Activated CD8-positive, alpha-beta memory T cell treated with anti-CD3 and anti-CD28 coated beads for 48 hours (primary cell): ENCODE measurements at places on chromosomes 1 and 21.

- no peak for DNase-seq
These were observed 115.9 kb upstream of the IVNS1ABP start for GRCh38 chr1:185432948-185433347.

DNA sequence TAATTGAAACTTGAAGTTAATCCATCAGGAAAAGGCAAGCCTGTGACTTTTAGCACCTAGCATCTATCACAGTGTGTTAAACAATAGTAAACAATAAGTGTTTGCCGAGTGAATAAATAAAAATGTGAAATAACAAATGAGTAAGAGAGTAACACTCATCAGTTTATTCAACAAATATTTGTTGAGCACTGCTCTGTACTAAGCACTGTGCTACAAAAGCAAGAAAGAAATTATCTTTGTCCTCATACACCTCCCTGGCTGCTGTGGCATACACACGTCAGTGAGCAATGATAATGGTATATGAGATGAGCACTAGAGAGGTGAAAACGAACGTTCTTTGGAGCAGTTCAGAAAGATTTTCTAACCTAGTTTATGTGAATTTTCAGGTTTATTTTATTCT lies 295.0 kb upstream of the LRRC7 start:
- no peak for DNase-seq

- DNase-seq, result no peak
These were observed 197.7 kb upstream of the DUSP10 start for GRCh38 chr1:221939607-221940006.

- no peak for DNase-seq
These were observed 50.3 kb upstream of the COA6 start for GRCh38 chr1:234322979-234323378.

- DNase-seq, result no peak
These were observed 92.4 kb downstream of the KCNJ15 start for GRCh38 chr21:38349111-38349746.

DNA sequence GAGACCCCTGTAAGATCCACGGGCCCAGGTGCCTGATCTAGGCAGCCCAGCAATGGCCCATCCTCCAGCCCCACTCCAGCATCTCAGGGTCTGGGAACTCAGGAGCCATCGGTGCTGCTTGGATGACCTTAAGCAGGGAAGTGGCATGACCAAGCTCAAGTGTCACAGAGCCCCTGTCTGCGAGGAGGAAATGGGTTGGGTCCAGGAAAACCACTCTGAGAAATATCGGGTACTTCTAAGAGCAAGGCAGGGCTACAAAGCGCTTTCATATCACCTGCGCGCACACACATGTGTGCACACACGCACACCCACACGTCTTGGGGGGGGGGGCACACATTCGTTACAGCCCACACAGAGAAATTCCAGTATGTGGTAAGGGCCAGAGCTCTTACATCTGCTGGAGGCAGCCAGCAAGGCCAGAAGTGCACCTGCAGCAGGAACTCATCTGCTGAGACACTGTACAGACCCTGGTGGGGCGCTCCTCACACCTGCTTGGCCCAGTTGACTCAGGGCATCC lies 32.6 kb upstream of the SPOCD1 start:
- no peak for DNase-seq

DNA sequence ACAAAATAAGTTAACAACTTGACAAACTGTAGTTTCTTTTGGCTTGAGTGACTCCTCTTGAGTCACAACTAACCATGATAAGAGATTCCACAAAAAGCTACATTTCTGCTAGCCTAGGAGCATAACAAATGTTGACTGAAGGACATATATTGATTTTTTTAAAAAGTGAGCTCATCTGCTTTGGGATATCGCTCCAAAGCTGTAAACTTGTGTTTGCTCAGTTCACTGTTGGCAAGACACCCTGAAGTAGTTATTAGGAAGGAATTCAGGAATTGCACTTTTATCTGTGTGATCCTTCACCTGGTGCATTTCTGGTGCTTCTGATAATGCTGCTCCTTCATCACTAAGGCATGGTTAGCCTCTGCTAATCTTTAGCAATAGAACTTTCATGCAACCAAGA lies 23.7 kb downstream of the RWDD3 start:
- no peak for DNase-seq

DNA sequence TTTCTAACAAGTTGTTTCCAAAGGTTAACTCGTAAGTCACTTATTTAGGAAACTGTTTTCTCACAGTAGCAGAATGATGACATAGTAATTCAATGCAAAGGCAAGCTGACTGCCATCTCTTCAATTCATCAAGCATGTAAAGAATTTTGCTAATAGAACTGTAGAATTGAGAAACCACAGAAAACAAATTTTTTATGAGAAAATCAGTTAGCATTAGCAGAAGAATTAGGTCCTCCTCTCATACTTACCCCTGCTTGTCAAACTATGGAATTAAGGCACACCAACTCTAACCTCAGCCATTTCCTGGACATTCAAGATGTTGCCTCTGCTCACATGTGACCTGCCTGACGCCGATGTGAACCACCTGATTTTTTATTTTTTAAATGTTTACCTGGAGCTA lies 115.2 kb downstream of the LRRC40 start:
- no peak for DNase-seq

DNA sequence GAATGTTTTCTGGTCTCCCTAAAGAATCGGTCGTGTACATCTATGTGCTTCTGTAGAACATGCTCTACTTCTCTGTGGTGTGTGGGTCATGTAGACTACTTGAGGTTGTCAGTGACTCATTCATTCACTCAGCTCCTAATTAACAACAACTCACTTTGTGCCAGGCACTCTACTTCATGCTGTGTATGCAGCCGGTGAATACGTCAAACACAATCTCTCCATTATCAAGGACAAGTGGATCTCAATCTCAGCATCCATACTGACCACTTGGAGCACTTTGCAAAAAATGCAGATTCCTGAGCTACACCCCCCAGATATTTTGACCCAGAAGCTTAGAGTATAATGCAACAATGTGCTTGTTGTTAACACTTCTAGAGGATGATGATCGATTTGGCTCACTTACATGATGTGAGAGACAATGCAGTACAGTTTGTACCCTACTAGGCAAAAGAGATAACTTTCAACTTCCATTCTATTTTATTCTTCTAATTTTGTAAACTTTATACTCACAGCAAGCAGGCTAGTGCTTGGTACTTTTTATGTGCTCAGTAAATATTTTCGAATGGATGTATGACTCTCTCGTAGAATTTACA lies 508.6 kb upstream of the ADAMTS5 start:
- DNase-seq, result no peak

DNA sequence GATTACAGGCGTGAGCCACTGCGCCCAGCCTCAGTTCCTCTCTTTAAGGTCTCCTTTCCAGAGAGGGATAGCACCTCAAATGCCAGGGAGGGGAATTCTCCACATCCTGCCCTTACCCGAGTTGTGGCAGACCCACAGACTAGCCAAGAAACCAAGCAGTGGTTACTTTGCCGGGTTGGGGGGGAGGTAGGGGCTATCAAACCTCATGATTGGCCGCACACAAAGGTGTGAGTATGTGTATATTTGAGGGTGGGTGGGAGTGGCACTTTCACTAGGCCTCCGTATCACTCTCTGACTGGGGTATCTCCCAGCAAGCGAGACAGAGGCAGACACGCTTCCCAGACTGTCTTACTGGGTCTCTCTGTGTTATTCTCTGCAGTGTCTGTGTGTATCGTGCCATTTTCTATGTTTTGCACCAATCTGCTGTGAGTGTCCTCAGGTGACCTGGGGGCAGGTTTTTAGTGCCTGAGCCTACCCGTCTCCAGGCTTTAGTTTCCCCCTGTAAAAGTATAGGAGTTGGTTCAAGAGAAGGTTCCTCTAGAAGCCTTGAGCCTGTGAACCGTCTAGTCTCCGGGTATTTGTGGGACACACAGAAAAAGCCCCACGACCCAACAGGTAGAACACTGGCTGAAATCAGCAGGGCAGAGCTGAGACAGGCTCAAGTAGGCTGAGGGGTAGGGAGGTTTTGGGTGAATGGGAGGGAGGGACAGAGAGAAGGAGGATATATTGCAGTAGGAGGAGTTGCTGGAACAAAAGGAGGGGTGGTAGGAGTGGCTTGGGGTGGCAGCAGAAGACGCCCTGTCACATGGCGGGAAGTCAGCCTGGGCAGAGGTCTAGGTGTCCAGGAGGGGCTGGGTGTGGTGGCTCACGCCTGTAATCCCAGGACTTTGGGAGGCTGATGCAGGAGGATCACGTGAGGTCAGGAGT lies 10.3 kb downstream of the LMNA start:
- DNase-seq, result no peak

DNA sequence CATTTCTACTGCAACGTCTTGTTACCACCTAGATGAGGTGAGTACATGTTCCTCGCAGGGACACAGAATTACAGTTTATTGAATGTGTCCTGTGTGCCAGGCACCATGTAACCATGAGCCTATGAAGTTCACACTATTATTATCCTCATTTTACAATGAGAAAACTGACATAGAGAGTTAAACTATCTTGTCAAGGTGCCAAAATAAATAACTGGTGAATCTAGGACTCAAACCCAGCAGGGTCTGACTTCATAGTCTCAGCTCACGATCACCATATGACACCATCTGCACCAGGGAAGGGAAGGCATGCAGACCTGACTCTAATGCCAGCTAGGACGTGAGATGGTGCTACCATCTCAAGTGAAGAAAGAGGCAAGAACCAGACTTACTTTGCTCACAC lies 2.4 kb downstream of the SELE start:
- DNase-seq, result no peak

GRCh38 chr1:195005338-195005737 lies 1602.9 kb downstream of the KCNT2 start:
- DNase-seq, result no peak

GRCh38 chr1:204268101-204268500 lies 54.3 kb upstream of the GOLT1A start:
- DNase-seq, result no peak

GRCh38 chr21:28776251-28776650 lies 216.4 kb downstream of the LTN1 start:
- peak; percentile 9 for DNase-seq

GRCh38 chr1:150566589-150567340 lies 12.6 kb downstream of the MCL1 start:
- DNase-seq, result no peak

- no peak for DNase-seq
These were observed 64.1 kb downstream of the PLEKHA6 start for GRCh38 chr1:204295671-204296070.

- no peak for DNase-seq
These were observed 5.8 kb upstream of the LAMC2 start for GRCh38 chr1:183180218-183180617.

DNA sequence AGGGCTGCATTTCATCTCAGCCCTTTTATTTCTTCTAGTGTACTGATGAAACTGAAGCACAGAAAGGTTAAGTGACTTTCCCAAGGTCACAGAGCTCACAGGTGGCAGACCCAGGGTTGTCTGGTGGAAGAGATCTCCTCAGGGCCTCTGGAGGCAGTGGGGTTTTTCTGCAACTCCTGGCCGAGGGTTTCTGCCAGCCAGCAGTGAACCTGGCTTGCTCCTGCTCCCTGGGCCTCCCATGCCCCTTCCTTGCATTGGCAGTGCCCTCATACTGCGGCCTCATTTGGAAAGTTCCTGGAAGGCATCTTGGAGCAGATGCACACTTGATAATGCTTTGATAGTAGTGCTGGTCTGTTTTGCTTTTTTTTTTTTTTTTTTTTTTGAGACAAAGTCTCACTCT lies 7.7 kb downstream of the GALNT2 start:
- DNase-seq, result no peak

DNA sequence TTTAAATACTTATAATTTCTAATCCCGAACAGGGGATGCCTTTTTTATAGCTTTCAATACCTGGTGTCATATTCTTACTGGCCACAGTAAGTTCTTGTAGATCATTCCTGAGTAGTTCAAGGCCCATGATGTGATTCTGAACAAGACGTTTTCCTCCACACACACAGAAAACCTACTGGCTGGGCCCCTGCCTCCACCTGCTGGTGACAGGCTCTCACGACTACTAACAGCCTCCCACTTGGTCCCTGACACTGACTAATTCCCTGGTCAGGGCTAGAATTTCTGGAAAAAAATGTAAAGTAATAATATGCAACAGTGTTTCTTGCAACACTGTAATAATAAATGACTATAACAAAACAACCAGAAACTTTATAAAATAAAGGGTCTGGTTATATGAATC lies 50.4 kb upstream of the RIPK4 start:
- no peak for DNase-seq

DNA sequence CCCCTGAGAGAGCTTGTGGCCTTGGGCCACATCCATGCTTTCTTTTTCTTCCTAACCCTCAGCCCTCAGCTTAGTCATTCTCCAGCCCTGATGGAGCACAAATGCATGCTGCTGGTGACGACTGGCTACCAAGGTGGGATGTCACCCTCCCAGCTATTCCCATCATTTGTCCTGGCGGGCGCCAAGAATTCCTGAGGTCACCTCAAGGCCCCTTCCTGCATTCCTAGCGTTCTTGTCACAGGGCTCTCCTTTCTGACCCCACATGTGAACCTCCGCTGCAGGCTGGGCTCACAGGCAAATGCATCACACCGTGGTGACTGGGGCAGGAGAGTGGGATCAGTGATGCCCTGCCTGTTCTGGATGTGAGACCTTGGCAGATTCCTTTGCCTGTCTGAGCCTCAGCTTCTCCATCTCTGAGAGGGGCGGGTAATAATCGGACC lies 53.4 kb upstream of the IFFO2 start:
- DNase-seq, result no peak

- no peak for DNase-seq
These were observed at the start of gene SLC44A3 for GRCh38 chr1:94819945-94820746. Gene SLC44A3, plus strand, starts transcription at chr1:94820357. Its CDS starts 95 bp downstream, at chr1:94820452.
